Suppressor macrophage treated with lipopolysaccharide for 4 hours (primary cell): ENCODE measurements at places on chromosomes 1 and 21.

- DNase-seq, result no peak
Measured at GRCh38 chr21:33238146-33238545, 8.4 kb downstream of the IFNAR2 start.

GRCh38 chr1:11700601-11701467, 9.3 kb downstream of the DRAXIN start:
- DNase-seq, result no peak

DNA sequence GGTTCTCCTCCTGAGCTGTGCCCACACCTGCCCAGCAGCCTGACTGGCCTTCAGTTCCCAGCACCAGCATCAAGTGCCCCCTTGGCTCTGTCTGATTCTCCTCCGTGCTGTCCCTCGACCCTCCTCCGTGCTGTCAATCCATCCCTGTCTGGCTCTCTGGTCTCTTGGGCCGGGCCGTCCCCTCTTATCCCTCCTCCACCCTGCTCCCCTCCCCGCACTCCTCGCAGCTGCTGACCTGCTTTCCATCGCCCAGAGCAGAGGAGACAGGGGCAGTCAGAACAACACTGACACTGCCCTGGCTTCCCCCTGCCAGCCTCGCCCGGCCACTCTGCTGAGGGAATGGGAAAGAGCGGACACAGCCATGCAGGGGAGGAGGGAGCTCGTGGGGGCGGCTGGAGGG, 267.4 kb downstream of the CAMTA1 start:
- DNase-seq, result no peak

DNA sequence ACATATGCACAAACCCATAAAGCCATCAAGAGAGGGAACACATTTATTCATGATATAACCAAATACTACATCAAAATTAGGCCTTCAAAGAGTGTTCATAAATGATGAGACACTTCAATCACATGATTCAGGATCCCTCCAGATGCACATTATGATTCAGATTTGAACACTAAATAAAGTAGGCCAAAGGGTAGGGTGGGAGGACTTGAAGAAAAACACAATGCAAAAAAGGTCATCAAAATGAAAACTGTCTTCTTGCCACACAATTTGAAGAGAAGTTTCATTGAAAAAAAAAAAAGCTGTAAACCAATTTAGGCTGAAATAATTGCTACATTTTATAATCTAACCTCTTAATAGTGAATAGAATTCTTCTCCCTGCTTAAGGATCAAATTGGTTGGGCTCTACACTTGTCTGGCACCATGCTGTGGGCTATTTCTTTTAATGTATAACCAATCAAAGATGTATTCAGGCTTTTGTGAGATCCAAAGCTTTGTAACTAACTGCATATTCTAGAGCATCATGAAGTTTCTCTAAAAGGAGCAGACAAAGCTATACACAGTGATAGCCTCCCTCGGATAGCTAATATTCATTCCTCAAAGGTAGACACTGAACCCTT, 58.1 kb downstream of the ZSWIM5 start:
- peak; percentile 5 for DNase-seq

- DNase-seq, result no peak
Measured at GRCh38 chr21:42735944-42736343, 82.5 kb downstream of the PDE9A start.

DNA sequence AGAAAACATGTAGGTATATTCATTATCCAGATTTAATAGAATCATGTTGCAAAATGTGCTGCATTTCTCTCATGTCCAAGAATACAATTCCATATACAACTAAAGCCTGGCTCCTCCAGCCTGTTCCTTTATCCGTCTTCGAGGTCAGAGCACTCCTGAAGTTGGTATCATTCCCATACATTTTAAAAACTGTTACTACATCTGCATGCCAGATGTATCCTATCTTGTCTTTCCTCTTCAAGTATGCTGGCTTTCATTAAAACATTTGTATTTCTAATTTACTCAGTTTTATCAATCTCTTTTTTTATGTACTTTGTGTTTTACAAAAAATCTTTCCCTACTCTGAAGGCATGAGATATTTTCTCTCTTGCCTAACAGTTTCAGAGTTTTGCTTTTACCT, 536.6 kb upstream of the USP24 start:
- no peak for DNase-seq

GRCh38 chr1:40808909-40809308, 25.3 kb downstream of the KCNQ4 start:
- peak; percentile 28 for DNase-seq

DNA sequence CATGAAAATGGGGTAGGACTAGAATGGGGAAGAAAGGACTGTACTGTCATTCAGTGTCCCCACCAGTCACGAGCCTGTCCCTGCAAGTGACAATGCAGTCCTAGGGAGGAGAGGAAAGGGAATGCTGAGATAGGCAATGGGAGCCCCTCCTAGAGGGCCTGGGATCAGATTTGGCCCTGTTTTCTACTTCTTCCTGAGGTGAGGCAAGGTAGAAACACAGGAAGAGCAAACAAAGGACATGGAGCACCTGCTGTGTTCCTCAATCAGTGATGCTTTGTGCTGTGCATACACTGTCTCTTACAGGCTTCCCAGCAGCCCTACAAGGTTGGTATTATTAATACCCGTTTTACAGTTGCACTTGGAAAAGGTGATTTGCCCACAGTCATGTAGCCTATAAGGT, 6.1 kb downstream of the FABP3 start:
- no peak for DNase-seq

DNA sequence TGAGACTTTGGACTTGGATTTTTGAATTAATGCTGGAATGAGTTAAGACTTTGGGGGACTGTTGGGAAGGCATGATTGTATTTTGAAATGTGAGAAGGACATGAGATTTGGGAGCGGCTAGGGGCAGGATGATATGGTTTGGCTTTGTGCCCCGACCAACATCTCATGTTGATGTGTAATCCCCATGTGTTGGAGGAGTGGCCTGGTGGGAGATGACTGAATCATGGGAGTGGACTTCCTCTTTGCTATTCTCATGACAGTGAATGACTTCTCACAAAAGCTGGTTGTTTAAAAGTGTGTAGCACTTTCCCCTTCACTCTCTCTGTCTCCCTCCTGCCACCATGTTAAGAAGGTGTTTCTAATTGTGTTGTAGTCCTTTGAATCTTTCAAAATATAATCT, 9.3 kb upstream of the PHGDH start:
- DNase-seq, result peak; percentile 85

DNA sequence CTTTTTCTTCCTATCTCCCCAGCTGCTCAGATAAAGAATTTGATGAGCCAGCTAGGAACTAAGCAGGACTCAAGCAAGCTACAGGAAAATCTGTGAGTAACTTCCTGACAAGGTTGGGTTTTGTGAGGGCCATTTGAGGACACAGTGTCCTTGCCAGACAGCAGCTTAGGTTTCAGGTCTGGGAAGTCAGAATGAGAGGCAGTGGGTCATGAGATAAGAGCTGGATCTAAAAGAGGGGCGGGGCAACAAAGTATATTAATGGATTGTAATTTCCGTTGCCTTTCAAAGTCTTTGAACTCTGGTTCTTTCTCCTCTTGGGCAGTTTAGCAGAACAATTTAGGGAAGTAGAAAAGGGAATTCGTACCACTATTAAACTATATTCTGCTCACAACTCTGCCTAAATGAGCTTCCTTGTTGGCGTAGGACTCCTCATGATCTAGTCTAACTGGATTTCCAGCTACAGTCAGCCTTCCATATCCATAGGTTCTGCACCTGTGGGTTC, 16.6 kb downstream of the STX12 start:
- peak; percentile 57 for DNase-seq

DNA sequence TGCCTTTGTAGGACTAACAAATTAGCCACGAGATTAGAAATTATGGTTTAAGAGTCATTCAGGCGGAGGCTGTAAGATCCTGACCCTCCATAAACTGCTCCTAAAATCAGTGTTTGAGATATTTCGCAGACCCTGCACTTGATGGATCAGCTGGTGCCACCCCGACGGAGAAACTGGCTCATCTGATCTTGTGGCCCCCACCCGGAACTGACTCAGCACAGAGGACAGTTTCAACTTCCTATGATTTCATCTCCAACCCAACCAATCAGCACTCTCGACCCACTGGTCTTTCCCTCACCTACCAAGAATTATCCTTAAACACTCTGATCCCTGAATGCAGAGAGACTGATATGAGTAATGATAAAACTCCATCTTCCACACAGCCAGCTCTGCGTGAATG, 3.7 kb upstream of the JAM2 start:
- no peak for DNase-seq

DNA sequence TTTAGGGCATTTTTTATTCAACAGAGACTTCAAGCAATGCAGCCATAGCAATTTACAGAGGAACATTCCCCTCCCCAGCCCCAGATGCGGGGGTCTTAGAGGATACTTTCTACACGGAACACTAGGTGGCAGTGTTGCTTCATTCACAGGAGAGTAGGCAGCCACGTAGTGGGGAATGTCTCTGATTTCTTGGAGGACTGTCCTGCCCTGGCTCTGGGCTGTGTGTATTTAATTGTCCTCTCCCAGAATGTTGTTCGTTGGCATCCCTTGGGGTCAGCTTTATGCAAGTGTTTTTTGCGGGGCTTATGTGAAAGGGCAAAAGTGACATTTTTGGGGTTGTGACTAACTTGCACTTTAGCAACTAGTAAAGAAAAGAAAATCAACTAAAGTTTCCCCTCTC, 96.9 kb downstream of the PAPPA2 start:
- peak; percentile 56 for DNase-seq

DNA sequence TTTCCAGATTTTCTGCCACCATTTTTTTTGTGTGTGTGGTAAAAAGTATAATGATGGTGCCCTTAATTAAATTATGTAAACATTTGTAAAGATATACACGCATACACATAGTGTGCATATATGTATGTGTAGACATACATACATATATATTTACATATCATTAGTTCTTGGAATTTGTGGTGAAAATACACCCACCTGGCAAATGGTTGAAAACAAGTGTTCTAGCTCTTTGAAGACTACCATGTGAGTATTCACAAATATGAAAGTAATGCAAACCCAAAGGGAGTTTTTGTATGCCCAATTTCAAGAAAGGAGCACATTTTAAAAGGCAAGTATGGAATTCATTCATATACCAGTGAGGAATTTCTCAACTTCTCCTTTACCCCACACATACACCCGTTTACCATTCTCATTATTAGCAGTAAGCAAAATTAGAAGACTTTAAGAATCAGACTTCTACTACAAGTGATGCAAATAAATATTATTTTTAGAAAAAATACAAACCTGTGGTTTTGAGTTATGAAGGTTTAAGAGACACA, 8.0 kb downstream of the RABGAP1L start:
- DNase-seq, result peak; percentile 55

- peak; percentile 46 for DNase-seq
Measured at GRCh38 chr1:209675565-209676154, 448 bp downstream of the G0S2 start.

GRCh38 chr21:37195059-37195458, 72.1 kb downstream of the VPS26C start:
- no peak for DNase-seq

DNA sequence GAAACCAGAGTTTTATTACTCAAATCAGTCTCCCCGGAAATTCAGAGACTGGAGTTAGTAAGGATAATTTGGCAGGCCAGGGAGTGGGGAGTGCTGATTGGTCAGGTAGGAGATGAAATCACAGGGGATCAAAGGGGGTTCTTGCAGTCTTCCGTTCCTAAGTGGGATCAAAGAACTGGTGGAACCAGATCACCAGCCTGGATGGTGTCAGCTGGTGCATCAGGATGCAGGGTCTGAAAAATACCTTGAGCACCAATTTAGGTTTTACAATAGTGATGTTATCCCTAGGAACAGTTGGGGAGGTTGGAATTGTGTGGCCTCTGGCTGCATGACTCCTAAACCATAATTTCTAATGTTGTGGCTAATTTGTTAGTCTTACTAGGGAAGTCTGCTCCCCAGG, 1.4 kb upstream of the CD101 start:
- DNase-seq, result no peak

- DNase-seq, result no peak
Measured at GRCh38 chr1:177854951-177855350, 114.9 kb downstream of the SEC16B start.

DNA sequence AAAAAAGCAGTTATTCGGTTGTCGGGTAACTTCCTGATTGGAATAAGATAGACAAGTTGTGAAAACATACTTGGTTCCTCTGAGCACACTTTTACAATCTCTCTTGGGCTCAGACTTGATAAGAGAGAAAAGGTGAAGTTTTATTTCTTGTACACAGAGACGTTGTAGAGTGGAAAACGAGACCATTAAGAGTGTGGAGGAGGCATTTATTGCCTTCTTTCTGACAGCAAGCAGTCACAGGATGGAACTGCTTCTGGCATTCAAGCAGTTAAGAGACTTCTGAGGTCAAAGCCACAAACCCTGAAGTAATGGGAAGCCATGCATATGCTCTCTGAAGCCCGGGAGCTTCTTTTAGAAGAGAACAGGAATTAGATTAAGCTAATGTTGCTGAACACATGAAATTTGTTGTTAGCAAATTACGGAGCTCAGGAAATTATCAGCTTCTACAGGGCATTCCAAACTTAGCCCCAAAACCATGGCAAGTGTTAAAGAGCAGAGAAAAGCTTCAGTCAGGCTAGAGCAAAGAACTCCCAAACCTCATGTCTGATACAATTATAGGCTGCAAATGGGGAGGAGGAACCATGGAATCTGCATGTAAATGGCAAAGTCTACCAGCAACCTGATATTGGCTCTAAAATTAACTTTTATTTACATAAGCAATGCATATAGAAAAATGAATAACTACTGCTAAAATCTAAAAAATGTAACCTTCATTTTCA, 26.0 kb downstream of the S1PR1 start:
- peak; percentile 35 for DNase-seq

GRCh38 chr1:154730986-154731489, 123.1 kb upstream of the ADAR start:
- no peak for DNase-seq

- DNase-seq, result no peak
Measured at GRCh38 chr1:90726425-90726985, 9.4 kb upstream of the BARHL2 start.

- DNase-seq, result no peak
Measured at GRCh38 chr1:41640141-41640751, 155.8 kb upstream of the EDN2 start.

GRCh38 chr1:153791648-153792253, 16.5 kb downstream of the SLC27A3 start:
- DNase-seq, result peak; percentile 93

- no peak for DNase-seq
Measured at GRCh38 chr1:19250629-19251304, 557 bp downstream of the EMC1 start.

DNA sequence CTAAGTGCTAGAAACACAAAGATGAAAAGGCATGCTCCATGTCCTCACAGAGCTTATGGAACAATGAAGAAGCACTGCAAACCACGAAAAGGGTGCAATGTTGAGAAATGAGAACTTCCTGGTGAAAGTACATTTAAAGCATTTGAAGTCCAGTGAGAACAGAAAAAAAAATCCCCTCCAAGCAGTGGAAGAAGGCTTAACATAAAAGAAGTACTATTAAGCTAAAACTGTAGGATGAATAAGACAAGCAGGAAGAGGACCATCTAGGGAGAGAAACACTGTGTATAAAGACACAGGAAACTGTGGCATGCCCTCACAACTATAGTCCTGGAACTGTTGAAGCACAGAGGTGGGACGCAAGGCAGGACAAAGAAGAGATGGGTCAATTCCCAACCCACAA, 10.0 kb downstream of the TP53BP2 start:
- DNase-seq, result peak; percentile 67
